ENCODE measurements at places on chromosomes 4 and X.

DNA sequence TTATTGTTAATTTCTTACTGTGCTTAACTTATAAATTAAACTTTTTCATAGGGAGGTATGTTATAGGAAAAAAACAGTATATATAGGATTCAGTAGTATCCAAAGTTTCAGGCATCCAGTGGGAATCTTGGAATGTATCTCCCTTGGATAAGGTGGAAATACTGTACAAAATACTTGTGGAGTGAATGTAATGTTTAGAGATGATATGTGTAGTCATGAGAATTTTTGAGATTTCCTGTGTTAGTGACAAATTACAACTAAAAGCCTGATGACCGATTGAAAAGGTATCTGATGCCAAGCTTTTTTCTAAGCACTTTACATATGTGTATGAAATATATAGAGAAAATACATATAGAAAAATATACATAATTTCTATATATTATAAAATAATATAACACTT lies 69.2 kb downstream of the STK32B start:
- no peak for DNase-seq

DNA sequence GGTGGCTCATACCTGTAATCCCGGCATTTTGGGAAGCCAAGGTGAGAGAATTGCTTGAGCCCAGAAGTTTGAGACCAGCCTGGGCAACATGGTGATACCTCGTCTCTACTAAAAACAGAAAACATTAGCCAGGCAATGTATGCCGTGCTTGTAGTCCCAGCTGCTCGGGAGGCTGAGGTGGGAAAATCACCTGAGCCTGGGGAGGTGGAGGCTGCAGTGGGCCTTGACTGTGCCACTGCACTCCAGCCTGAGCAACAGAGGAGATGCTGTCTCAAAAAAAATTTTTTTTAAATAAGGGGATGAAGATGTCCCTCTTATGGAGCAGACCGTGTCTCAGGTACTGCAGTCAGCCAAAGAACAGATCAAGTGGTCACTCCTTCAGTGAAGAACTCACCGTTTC lies 13.5 kb downstream of the CTAG1B start:
- no peak for DNase-seq

- no peak for DNase-seq
These were observed 3.6 kb downstream of the OTUD4 start for GRCh38 chr4:145176641-145177432.

- DNase-seq: no peak
These were observed 8.4 kb downstream of the CNGA1 start for GRCh38 chr4:48008021-48008596.

DNA sequence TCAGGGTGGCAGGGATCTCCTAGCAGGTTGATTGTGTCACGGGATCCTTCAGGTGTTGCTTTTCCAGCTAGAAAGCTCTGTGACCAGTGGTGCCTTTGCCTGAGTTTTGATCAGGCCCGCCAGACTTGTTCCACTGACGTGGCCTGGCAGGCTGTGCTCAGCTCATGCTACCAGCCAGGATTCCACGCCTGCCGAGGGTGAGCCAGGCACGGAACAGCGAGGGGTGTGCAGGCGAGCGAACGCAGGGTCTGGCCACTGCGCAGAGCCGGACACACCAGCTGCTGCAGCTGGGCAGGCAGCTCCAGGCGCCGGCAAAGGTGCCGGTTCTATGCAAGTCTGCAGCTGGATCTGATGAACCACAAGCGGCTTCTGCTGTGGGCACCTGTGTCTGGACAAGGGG lies 17.1 kb upstream of the SAT1 start:
- no peak for DNase-seq

DNA sequence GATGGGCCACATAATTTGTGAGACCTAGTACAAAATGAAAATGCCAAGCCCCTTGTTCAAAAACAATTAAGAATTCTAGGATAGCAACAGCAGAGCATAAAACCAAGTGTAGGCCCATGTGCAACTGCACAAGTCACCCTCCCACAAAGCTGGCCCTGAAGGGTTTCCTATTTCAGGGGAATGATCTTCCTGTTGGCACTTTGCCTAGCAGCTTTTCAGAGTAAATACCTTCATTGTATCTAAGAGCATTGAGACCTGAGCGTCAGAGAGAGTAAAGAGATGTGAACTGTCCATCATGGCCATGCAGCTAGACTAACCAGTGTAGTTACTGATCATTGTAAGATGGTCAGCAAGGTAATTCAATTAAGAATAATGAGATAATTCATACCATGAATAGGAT lies 113.6 kb downstream of the CNKSR2 start:
- DNase-seq: no peak

GRCh38 chrX:150506486-150506885 lies 61.9 kb upstream of the MTM1 start:
- no peak for DNase-seq

- DNase-seq: no peak
These were observed 24.9 kb upstream of the UVSSA start for GRCh38 chr4:1321946-1322650.

- DNase-seq: no peak
These were observed 2.5 kb upstream of the RS1 start for GRCh38 chrX:18674417-18674787.

DNA sequence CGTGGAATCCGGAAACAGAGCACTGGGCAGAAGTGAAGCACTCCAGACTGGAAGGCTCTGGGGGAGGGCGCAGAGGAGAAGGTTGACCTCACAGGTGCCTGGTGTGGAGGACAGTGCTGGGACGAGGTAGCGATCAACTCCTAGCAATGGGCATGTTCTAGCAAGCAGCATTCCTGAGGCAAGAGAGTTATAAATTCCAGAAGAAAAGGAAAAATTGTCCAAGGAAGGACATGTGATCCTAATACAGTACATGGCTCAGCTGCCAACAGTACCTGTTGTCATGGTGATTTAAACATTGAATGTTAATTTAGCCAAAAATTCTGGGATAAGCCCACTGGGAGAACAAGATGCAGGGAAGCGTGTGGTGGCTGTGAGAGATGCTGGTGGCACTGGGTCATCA lies 8.2 kb downstream of the ARHGAP4 start:
- DNase-seq: no peak

GRCh38 chrX:15672881-15673280 lies 8.3 kb upstream of the CLTRN start:
- DNase-seq: no peak

GRCh38 chr4:157075811-157076577 lies at the start of gene GLRB:
Gene GLRB, plus strand, starts transcription at chr4:157076150. Its CDS starts 1,875 bp downstream, at chr4:157078025.
- DNase-seq: peak; percentile 37

- DNase-seq: no peak
These were observed 4.0 kb downstream of the ING2 start for GRCh38 chr4:183508697-183509335.

DNA sequence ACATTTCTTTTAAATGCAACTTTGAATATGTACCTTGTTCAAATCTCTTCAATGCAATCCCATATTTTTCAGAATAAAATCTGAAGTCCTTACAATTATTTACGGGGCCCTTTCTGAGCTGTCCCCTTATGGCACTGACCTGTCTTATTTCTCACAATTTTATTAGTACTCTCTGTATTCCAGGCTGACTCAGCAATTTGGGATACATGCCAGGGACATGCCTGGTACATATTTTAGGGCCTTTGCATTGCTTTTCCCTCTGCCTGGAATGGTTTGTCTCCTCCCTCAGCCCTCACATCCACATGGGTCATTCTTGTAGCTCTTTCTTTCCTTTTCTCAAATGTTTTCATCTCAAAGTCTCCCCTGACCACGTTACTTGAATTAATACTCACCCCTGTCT lies 172.2 kb upstream of the TECRL start:
- no peak for DNase-seq

DNA sequence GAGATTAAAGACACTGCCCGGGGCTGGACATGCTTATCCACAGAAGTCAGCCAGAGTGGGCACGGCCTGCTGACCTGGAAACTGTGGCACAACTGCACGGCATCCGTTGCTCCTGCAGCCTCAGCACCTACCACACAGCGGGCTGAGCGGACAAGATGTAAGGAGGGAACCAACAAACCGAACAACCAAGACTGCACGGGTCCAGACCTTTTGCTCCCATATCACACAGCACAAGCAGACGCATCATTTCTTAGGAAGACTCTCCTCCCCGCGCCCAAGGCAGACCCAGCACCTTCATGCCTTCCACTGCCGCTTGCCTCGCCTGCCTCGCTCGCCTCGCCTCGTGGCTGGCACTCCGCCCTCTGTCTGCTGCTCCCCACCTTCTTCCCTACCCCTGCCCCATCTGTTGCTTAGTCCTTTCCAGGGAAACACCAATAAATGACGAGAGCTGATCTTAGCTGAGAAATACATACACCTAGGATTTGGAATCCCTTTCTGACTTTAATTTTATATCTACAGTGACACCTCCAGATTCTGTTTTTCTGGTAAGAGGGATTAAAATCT lies 79.0 kb downstream of the AFAP1 start:
- DNase-seq: no peak

GRCh38 chrX:21661316-21661715 lies 3.2 kb upstream of the KLHL34 start:
- no peak for DNase-seq

DNA sequence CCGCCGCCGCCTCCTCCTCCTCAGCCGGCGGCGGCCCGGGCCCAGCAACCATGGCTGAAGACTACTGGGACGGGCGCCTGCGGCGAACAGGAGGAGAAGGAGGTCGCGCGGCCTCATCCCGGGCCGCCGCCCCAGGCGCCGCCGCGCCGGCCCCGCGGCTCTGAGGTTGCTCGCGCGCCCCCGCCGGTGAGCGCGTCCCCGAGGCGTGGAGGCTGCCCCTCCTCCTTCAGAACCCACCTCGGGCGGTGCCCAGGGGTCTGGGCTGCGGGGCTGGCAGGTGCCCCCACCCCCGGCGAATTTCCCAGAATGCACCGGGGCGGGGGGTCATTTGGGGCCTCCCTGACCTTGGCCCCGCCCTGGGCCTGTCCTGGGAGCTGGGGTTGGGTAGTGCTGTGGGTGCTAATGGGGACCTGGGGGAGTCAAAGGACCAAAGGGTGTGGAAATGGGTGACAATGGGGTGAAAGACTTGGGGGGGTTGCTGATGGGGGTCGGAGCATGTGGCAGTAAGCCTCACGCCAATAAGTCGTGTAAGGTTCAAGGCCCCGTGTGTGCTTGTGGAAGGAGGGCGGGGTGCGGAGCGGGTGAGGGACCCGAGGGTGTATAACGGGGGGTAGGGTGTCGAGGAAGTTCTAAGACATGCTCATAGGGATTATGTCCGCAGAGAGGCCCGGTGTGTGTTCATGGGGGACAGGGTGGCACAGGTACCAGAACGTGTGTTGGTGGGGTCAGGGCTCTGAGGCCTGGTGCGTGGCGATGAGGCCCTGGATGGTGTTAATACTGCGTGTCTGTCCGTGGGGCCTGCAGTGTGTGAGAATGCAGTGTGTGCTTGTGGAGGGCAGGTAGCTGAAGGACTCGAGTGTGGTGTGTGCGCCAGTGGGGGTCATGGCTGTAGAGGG lies 687 bp downstream of the CDK16 start:
- peak; percentile 19 for DNase-seq

DNA sequence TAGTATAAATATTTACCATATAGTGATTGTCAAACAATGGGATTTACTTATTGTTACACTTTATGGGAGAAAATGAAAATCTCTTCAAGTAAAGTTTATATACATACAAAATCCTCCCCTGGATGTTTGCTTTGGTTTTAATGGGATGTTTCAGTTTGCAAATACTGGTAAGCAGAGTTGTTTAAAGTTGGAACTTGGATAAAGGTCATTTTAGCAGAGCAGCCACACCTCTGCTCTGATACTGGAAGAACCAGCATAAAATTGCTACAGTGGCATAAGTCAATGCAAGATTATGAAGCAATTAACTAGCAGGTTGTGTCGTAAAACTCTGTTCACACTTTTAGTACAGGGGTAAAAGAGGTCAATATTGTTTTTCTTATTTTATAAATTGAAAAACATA lies 101.2 kb downstream of the TRAPPC11 start:
- no peak for DNase-seq

- DNase-seq: no peak
These were observed 13.0 kb downstream of the IL13RA1 start for GRCh38 chrX:118740276-118740889.

GRCh38 chrX:13252726-13253125 lies 67.1 kb downstream of the ATXN3L start:
- no peak for DNase-seq

DNA sequence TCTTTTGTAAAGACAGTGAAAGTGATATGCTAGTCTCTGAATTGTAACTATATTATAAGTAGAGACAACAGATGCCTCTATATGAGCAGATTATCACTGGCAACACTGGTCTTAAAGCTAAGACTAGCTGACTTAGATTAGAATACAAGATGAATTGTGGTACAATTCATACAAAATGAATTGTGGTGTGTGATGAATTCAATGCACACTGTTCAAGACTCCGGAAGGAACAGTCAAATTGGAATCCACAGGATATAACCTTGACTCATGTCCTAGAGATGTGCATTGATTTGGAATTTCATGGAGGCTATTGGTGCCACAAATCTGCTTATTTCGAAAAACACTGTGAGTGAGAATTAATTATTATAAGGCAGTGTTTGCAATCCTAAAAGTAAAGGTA lies 701.8 kb downstream of the PCDH7 start:
- DNase-seq: no peak

DNA sequence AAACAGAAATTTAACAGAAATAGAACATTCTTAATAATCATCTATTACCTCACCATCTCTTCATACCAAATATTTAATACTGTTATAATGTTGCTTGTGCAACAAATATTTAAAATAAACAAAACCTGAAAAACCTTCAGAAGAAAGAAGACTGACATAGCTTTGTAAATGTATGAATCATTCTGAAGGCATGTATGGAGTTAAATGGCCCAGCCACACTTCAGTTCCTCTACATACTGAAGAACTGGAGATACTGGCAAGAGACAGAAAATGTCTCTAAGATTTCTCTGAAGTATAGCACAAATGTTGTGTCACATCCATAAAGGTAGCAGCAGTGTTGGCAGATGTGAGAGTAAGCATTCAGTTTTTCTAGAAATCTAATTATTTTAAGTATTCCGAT lies 275.3 kb upstream of the FGF13 start:
- DNase-seq: no peak

- DNase-seq: no peak
These were observed 235.1 kb downstream of the PPARGC1A start for GRCh38 chr4:23654791-23655190.

DNA sequence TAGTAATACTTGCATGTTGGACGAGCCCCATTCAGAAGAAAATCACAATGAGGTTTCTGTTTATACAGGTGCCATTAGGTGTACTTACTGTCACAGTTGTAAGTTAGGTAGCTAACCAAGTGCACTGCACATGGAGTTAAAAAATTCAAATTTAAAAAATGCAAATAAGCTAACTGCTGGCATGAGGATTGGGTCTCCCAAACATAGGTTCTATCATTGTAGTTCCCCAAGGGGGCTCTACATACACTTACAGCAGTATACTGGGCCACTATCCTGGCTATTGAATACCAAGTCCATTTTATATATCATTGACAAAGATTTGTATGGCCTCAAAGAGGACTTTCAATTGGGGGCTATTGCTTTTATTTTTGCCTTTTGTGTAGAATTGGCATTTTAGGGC lies 153.4 kb downstream of the FMR1NB start:
- DNase-seq: no peak
